ENCODE measurements at places on chromosomes 5 and 9.

GRCh38 chr5:171223927-171224326 lies 85.1 kb upstream of the TLX3 start:
- DNase-seq: no peak

DNA sequence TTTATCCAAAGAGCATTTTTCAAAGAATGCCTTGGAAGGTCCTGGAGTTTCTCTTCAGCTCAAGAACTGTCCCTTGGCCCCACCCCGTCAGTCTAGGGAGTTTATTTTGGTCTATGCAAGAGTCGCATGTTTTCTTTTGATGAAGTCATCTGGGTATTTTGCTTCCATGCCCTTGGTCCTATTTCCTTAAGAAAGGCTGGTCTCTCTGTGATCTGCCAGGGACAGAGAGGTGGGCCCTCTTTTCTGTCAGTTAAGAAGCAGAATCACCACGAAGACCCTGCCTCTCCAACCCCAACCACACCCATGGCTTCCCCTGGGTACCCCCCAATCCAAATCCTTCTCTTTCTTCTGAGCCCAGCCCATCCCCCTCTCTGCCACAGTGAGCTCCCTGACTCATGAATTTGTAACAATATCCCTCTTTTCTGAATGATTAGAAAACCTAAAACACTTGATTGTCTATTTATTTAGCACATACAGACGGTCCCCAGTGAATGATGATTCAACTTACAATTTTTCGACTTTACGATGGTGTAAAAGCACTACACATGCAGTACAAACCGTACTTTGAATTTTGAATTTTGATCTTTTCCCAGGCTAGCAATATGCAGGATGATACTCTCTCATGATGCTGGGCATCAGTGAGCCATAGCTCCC lies 163.5 kb upstream of the ADRA1B start:
- DNase-seq: no peak

- no peak for DNase-seq
These were observed 152.4 kb downstream of the DOCK2 start for GRCh38 chr5:169789417-169789940.

- no peak for DNase-seq
These were observed 32.9 kb upstream of the TRIO start for GRCh38 chr5:14110196-14110595.

GRCh38 chr5:76445063-76445462 lies 42.0 kb downstream of the IQGAP2 start:
- no peak for DNase-seq

- DNase-seq: no peak
These were observed 547 bp downstream of the ANP32B start for GRCh38 chr9:97983589-97984187.

DNA sequence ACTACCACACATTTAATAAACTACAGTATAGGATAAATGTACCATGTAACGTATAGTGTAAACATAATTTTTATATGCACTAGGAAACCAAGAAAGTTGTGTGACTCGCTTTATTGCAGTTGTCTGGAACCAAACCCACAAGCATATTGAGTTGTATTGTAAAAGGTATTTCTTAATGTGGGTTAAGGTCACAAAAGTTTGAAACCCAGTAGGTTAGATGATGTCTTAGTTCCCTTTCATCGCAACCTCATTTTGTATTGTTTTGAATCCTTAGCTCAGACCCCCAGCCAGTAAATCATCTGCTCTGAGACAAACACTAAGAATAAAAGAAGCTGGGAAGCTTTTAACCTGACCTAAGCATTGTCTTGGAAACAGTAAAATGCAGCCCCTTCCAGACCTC lies 79.1 kb downstream of the TRIO start:
- no peak for DNase-seq
